ENCODE measurements at places on chromosomes 4 and X. TPM values are rescaled to one million over a fixed set of nuclear protein-coding genes. Genes with fewer than 3 reads are reported as not detected.

DNA sequence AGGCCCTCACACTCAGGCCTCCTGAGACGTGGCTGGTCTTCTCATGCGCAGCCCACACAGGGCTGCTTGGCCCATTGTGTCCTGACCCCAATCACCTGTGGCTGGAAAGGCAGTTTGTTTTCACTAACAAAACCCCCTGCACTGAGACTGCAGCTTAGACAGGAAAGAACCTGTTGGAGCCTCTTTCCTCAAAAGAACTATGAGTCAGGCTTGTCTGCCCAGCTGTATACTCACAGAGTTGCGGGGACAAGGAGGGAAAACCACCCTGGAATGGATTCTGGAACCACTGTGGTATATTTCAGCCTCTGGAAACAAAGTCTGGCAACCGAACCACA lies 5.2 kb upstream of the TMEM156 start:
- no peaks in the 10 kb centered on the region for H3K27me3 ChIP-seq
- peaks cover 4% of the 10 kb centered on the region for H3K4me1 ChIP-seq
- no peak overlapping the region for H3K4me3 ChIP-seq
- DNase-seq, result no peak
- no peak overlapping the region for H3K27ac ChIP-seq

GRCh38 chrX:22594766-22595165 lies 322.1 kb downstream of the CBLL2 start:
- DNase-seq, result no peak
- H3K4me3 ChIP-seq, result no peak overlapping the region
- H3K4me1 ChIP-seq, result no peaks in the 10 kb centered on the region
- H3K36me3 ChIP-seq, result no peaks in the 10 kb centered on the region
- no peak overlapping the region for H3K27ac ChIP-seq

- no peak overlapping the region for H3K27ac ChIP-seq
- H3K36me3 ChIP-seq, result no peaks in the 10 kb centered on the region
- H3K27me3 ChIP-seq, result no peaks in the 10 kb centered on the region
- no peak overlapping the region for H3K4me3 ChIP-seq
- peaks cover 7% of the 10 kb centered on the region for H3K4me1 ChIP-seq
These were observed 60.6 kb downstream of the ANXA10 start for GRCh38 chr4:168152837-168153500.

DNA sequence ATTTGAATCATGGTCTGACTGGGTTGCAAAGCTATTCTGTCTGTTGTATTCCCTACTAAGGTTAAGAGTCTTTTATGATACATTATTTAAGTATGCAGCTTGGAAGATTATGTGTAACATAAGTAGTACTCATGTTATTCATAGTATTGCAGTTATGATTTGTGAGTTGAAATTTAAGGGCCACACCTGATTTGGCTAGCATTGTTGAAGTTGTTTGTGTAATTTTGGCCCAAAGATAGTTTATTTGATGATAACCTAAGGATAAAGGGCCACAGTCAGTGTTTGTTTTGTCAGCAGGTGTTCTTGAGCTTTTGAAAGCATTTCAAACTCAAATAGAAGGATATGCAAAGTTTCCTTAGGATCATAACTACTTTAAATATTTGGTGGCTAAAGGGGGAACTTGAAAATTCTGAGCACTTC lies 38.9 kb downstream of the NUDT9 start:
- H3K27me3 ChIP-seq, result no peaks in the 10 kb centered on the region
- H3K27ac ChIP-seq, result no peak overlapping the region
- no peak overlapping the region for H3K4me3 ChIP-seq
- H3K36me3 ChIP-seq, result peaks cover 27% of the 10 kb centered on the region
- DNase-seq, result no peak

- peaks cover 9% of the 10 kb centered on the region for H3K27me3 ChIP-seq
- H3K4me1 ChIP-seq, result no peaks in the 10 kb centered on the region
- no peak overlapping the region for H3K4me3 ChIP-seq
- no peaks in the 10 kb centered on the region for H3K36me3 ChIP-seq
- no peak overlapping the region for H3K27ac ChIP-seq
- no peak for DNase-seq
These were observed 7.4 kb upstream of the PAK3 start for GRCh38 chrX:111088628-111089027.

GRCh38 chr4:44421330-44422065 lies 27.1 kb downstream of the KCTD8 start:
- no peaks in the 10 kb centered on the region for H3K4me1 ChIP-seq
- H3K4me3 ChIP-seq, result no peak overlapping the region
- DNase-seq, result no peak
- H3K27ac ChIP-seq, result no peak overlapping the region
- no peaks in the 10 kb centered on the region for H3K36me3 ChIP-seq

DNA sequence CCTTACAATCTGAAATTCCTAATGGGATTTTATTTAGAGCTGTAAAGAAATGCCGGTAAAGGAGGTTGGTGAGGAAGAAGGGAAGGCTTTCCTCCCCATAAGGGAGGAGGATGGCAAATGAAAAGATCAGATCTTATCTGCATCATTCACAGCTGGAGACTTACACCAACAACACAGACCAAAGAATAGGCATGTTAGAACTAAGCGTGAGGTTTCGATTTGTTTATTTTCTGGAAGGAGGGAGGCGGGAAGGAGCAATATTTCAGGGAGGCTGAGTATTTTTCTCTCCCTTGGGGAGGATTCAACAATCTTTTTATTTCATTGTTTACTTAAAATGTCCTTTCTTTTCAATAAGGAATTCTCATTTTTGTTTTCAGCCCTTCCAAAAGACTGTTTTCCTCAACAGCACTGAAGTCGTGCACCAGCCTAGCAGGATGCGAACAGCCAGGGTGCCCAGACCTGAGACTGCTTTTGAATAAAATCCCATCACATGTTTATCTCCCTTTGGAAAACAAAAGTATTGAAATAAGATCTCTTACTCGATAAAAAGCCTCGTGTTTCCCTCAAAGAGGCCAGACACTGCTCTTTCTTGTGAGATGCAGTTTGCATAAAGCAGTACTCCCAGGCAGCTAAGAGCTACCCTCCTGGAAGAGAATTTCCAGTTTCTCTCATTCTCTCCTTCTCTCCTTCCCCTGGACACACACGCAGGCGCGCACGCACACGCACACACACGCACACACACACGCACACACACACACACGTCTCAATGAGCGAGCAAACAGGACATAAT lies 236.1 kb downstream of the MGST2 start:
- no peaks in the 10 kb centered on the region for H3K36me3 ChIP-seq
- H3K4me3 ChIP-seq, result no peak overlapping the region
- H3K27me3 ChIP-seq, result no peaks in the 10 kb centered on the region

GRCh38 chr4:160238790-160239189 lies 1135.9 kb downstream of the RAPGEF2 start:
- H3K27ac ChIP-seq, result no peak overlapping the region
- H3K4me3 ChIP-seq, result no peak overlapping the region
- DNase-seq, result no peak
- H3K27me3 ChIP-seq, result no peaks in the 10 kb centered on the region

DNA sequence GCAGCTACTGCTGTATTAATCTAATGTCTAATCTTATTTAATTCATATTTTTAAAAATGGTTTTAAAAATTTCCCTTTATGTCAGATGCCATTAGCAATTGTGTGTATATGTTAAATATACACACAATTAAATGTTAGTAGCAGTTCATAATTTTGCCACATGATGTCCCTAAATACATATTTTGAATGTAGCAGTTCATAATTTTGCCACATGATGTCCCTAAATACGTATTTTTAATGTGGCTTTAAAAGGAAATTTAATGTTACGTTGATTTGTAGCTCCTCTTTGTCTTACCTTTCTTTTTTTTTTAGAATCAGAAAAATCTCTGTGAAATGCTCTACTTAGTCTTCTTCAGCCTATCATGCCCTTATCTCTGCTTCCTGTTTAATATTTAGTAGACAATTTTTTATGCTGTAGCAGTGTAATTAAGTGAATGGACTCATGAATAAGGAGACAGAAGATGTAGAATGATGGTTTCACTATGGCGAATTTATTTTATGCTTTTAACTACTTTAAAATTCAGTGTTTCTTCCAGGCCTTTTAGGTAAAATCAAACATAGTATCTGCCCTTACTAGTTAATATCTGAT lies 26.1 kb downstream of the RBM46 start:
- H3K4me3 ChIP-seq, result no peak overlapping the region
- no peaks in the 10 kb centered on the region for H3K36me3 ChIP-seq
- no peak overlapping the region for H3K27ac ChIP-seq
- no peak for DNase-seq
- H3K4me1 ChIP-seq, result no peaks in the 10 kb centered on the region
- H3K27me3 ChIP-seq, result no peaks in the 10 kb centered on the region

GRCh38 chr4:120000591-120001296 lies 65.9 kb downstream of the MAD2L1 start:
- no peaks in the 10 kb centered on the region for H3K36me3 ChIP-seq
- no peaks in the 10 kb centered on the region for H3K27me3 ChIP-seq
- no peak overlapping the region for H3K27ac ChIP-seq
- no peaks in the 10 kb centered on the region for H3K4me1 ChIP-seq
- no peak for DNase-seq

DNA sequence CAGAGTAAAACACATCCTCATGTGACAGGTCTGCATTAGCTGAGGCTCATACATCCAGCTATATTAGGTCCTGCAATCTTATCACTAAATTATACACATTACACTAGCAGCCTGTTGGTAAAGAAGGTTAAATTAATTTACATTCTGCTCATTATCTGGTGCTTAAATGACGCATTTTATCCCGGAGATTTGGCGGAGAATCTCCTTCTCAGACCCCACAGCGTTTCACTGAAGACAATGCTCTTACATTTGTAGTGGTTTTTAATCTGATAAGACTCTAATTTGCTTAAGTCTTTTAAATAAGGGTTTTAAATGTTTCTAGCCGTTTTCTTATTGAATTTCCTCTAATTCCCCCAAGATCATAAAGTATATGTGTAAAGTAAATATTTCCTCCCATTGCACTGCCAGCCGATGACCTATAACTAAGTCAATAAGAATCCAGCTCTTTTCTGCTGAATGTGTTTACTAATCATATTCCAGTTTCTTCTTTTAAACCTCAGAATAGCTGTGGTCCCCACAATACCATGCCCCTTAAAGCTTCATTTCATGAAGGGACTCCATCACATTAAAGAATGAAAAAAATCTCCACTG lies 2.1 kb upstream of the PITX2 start:
- no peaks in the 10 kb centered on the region for H3K4me1 ChIP-seq
- peaks cover 100% of the 10 kb centered on the region for H3K27me3 ChIP-seq
- no peak for DNase-seq
- H3K36me3 ChIP-seq, result no peaks in the 10 kb centered on the region
- H3K4me3 ChIP-seq, result no peak overlapping the region

DNA sequence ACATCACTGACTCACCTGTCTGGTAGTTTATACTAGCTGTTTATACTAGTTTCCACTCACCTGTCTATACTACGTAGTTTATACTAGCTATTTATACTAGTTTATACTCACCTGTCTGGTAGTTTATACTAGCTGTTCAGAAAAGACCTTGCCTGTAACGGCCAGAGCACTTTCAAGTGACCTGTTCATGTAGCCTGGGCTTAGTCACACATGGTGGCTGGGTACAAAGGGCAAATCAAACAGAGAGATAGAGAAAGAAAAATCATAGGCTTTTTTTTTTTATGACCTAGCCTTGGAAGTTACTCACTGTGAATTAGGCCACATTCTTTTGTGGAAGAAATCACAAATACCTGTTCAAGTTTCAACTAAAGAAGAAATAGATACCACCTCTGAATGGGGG lies 30.7 kb upstream of the SPANXN4 start:
- no peaks in the 10 kb centered on the region for H3K27me3 ChIP-seq
- no peaks in the 10 kb centered on the region for H3K4me1 ChIP-seq
- no peaks in the 10 kb centered on the region for H3K36me3 ChIP-seq
- H3K4me3 ChIP-seq, result no peak overlapping the region
- no peak for DNase-seq

DNA sequence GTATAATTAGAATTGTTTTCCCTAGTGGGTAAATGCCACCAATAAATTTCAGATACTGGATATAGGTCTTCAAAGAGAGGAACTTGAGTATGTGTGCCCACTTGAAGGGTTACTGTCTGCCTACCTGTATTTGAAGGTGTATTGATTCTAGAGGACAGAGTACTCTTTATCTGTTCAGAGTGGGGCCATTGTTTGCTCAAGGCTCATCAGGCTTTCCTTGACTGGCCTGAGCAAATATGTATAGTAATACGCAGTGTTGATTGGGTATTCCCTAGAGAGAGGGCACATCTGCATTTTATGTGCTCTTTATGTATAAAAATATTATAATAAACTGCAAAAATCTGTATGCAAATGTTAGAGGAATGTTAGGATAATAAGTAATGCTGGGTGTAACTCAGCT lies 23.7 kb downstream of the RP2 start:
- peaks cover 7% of the 10 kb centered on the region for H3K36me3 ChIP-seq
- no peaks in the 10 kb centered on the region for H3K27me3 ChIP-seq
- no peak overlapping the region for H3K27ac ChIP-seq
- no peak for DNase-seq

The PRDM8 gene
- total RNA-seq, result 0.60 TPM

The ETDC gene
- total RNA-seq, result not detected

The ETNPPL gene
- total RNA-seq, result 45.8 TPM

The PHOX2B gene
- not detected for total RNA-seq

The MAGEA8 gene
- total RNA-seq, result not detected

The FAM9C gene
- total RNA-seq, result 1.00 TPM

The PNCK gene
- 5.9 TPM for total RNA-seq

The CTAG1A gene
- not detected for total RNA-seq

All from heart right ventricle (tissue), 16 donors.